Urinary bladder (tissue), 4 donors: ENCODE measurements at places on chromosomes 12 and 14. TPM values are rescaled to one million over a fixed set of nuclear protein-coding genes. Genes with fewer than 3 reads are reported as not detected.

DNA sequence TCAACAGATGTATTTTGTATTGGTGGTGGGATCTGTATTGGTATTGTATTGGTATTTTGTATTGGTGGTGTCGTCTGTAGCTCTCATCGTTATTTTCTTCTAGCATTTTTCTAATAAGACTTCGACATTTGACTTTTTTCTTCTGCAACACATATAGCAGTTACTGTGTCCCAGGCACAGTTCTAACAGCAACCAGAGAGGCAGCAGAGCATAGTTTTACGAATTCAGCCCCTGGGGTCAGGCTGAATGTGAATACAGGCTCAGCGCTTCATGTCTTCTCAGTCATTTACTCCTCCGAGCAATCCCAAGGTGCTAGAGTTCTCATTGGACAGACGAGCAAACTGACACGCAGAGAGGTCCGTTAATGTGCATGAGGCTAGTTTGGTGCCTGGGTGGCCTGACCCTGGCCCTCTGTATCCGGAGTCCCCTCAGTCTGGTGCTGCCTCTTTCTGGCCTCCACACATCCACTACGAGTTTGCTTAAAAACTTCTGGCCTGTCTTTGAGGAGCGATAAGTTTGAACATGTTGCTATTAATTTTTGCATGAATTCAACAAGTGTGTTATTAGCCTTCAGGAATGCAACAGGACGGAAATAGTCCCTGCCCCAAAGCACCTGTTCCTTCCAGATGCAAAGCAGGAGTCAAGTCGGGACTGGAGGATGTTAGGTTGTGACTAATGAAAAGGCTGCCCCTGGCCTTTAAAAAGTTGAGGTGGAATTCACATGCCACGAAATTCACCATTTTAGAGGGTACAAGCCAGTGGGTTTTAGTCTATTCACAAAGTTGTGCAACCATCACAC is 87.0 kb downstream of the GLT1D1 start:
- no peak for DNase-seq

- DNase-seq, result no peak
These were observed 59.8 kb upstream of the SLC38A2 start for GRCh38 chr12:46432325-46432724.

DNA sequence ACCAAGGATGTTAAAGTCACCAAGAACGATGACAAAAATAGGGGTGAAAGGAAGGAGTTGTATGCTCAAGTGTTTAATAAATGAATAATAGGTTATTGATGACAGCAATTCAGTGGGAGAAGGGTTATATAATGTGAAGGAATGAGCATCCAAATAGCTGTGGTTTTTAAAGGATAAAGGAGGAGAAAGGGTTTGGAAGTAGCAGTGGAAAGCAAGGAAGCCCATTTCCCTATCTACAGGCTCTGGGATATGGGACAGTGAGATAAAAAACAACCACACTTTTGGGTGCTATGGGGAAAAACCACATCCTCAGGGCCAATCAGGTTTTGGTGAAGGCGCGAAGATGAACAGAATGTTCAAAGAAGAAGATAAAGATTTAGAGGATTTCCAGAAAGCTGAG is 258.6 kb downstream of the ZFP36L1 start:
- no peak for DNase-seq

GRCh38 chr12:18275981-18276380 is 14.7 kb downstream of the PIK3C2G start:
- DNase-seq, result no peak

KRT6C gene
- total RNA-seq, result not detected

KRT2 gene
- total RNA-seq, result not detected

TUBA1C gene
- total RNA-seq, result 62.8 TPM

MDGA2 gene
- 6.1 TPM for total RNA-seq

CLEC4C gene
- total RNA-seq, result not detected

OR10AD1 gene
- not detected for total RNA-seq
